ENCODE measurements at places on chromosomes 1 and 21.

DNA sequence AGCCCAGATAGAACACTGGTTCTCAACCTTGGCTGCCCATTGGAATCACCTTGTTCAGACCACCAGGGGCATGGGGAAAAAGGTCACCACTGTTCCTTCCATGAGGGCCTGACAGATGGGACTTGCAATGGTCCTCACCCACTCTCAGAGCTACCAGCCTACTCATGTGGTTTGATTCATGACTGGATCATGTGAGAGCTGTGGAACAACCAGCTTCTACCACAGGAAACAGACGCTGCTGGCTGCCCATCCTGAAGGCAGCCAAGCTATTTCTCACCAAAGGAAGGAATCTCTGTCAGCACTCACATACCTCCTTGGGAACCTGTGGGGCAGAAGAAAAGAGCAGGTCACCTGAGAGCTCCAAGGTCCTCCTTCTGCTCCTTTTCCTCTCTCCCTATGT, 53.6 kb downstream of the CAPN8 start:
- DNase-seq: no peak
- H3K27me3 ChIP-seq: no peaks in the 10 kb centered on the region
- no peaks in the 10 kb centered on the region for H3K4me1 ChIP-seq
- H3K4me3 ChIP-seq: no peak overlapping the region
- no peaks in the 10 kb centered on the region for H3K36me3 ChIP-seq

DNA sequence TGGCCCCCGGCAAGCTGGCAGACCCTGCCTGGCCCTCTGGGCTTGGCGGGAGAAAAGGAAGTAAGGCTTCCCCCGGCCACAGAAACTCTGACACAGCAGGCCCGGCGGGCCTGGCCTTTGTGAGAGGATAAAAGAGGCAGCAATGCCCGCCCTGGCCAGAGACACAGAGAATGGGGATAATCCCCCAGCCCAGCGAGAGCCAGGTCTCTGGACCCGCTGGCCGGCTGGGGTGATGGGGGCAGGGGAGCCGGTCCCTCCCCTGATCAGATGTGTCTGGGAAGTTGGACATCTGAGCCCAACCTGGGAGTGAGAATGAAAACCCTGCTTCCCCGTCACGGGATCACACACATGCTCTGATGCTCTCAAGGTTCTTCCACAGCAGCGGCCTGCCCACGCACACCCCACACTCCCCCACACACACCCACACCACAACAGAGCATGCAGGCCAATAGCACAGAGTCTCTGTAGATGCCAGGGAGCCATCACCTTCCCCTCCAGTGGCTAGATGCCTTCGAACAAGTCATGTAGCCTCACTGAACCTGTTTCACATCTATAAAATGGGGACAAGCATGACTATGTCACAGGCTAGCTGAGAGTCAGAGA, 4.2 kb downstream of the RSPO1 start:
- peaks cover 54% of the 10 kb centered on the region for H3K27me3 ChIP-seq
- DNase-seq: no peak
- no peak overlapping the region for H3K27ac ChIP-seq
- H3K36me3 ChIP-seq: no peaks in the 10 kb centered on the region

GRCh38 chr1:33898406-33898805, 34.5 kb downstream of the HMGB4 start:
- H3K27ac ChIP-seq: no peak overlapping the region
- no peak overlapping the region for H3K4me3 ChIP-seq
- no peaks in the 10 kb centered on the region for H3K27me3 ChIP-seq
- no peaks in the 10 kb centered on the region for H3K4me1 ChIP-seq
- DNase-seq: no peak

DNA sequence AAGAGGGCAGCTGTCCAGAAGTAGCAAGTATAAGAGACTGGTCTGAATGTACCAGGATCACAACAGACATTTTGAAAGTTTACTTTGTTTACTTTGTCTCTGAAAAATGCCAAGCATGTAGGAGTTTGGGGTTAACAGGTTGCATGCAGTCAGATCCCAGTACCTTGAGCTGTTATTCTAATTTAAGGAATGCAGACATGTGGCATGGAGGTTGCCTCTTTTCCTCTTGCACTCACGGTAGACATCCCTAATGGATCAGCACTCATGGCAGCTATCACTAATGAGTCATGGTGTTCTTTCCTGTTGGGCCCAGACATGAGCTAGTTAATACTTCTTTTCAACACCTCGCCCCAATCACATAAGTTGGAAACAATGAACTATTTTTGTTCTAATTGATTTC, 67.3 kb downstream of the GADD45A start:
- H3K36me3 ChIP-seq: no peaks in the 10 kb centered on the region
- no peaks in the 10 kb centered on the region for H3K27me3 ChIP-seq
- no peak for DNase-seq
- H3K4me3 ChIP-seq: no peak overlapping the region
- no peak overlapping the region for H3K27ac ChIP-seq

DNA sequence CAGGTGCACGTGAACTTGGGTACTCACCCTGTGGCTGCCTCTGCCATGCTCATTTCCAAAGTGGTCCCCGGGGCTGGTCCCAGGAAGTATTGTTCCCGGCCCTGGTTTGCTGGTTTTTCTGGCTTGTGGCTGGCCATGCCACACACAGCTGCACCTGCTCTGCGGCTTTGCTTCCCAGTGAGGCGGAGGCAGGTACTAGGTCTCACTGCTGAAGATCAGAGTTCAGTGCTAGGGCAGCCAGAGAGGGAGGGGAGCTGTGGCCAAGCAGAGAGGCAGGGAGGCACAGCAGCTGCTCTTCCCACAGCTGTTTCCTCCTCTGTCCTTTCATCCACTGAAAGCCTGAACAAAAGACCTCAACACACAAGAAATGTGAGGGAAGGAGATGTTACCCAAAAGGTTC, 30.5 kb downstream of the ENO1 start:
- no peak overlapping the region for H3K4me3 ChIP-seq
- H3K27ac ChIP-seq: no peak overlapping the region
- H3K4me1 ChIP-seq: no peaks in the 10 kb centered on the region

- no peaks in the 10 kb centered on the region for H3K36me3 ChIP-seq
- no peaks in the 10 kb centered on the region for H3K27me3 ChIP-seq
- no peak overlapping the region for H3K27ac ChIP-seq
These were observed 17.2 kb upstream of the FOXO6 start for GRCh38 chr1:41343790-41344699.

- no peaks in the 10 kb centered on the region for H3K36me3 ChIP-seq
- H3K27ac ChIP-seq: no peak overlapping the region
- no peaks in the 10 kb centered on the region for H3K27me3 ChIP-seq
These were observed 129.2 kb downstream of the PTPN14 start for GRCh38 chr1:214422137-214422671.

GRCh38 chr1:79430437-79430836, 423.9 kb upstream of the ADGRL4 start:
- no peaks in the 10 kb centered on the region for H3K4me1 ChIP-seq
- H3K36me3 ChIP-seq: no peaks in the 10 kb centered on the region
- DNase-seq: no peak
- no peak overlapping the region for H3K4me3 ChIP-seq
- H3K27me3 ChIP-seq: no peaks in the 10 kb centered on the region

DNA sequence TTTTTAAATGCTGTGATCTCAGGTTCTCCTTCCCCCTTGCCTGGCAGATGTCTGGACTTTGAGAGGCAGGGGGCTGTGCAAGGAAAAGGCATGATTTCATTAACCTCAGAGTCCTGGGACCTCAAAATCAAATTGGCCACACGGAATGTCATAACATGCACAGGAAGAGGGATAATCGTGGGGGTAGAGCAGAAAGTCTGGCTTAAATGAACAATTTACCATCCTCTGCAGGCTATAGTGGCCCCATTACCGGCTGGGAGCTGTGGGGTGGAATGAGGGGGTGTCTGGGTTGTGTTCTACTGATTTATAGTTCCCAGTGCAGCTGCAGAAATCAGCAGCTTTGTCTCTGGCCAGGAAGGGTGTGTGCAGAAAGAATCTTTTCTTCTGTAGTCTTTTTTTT, 10.8 kb downstream of the OPRD1 start:
- no peaks in the 10 kb centered on the region for H3K27me3 ChIP-seq
- H3K4me1 ChIP-seq: no peaks in the 10 kb centered on the region
- no peak for DNase-seq

GRCh38 chr1:117370071-117370470, 2.8 kb downstream of the MAN1A2 start:
- peak overlapping the region; percentile 83 for H3K4me3 ChIP-seq
- H3K27me3 ChIP-seq: no peaks in the 10 kb centered on the region
- H3K27ac ChIP-seq: no peak overlapping the region
- H3K36me3 ChIP-seq: no peaks in the 10 kb centered on the region
- DNase-seq: no peak
- peaks cover 9% of the 10 kb centered on the region for H3K4me1 ChIP-seq

GRCh38 chr21:36437745-36438128, 42.2 kb downstream of the CLDN14 start:
- no peaks in the 10 kb centered on the region for H3K36me3 ChIP-seq
- no peak overlapping the region for H3K27ac ChIP-seq
- DNase-seq: no peak
- H3K4me1 ChIP-seq: no peaks in the 10 kb centered on the region

DNA sequence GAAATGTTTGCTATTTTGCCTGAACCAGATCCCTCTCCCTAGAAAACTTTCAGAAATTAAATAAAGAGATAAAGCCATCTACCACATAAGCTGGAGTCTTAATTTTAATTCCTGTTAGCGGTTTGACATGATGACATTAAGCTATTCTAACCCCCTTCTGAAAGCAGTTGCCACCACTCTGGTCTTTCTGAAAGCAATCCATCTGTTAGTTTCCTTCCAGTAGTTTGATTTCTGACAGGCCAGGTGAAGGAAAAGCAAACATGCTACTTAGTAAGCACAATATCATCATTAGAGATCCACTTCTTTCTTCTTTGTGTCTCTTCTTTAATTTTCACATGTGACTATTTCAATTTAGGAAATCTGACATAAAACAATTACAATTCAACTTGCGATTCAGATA, 39.9 kb downstream of the RGL1 start:
- H3K27ac ChIP-seq: no peak overlapping the region
- no peaks in the 10 kb centered on the region for H3K27me3 ChIP-seq

DNA sequence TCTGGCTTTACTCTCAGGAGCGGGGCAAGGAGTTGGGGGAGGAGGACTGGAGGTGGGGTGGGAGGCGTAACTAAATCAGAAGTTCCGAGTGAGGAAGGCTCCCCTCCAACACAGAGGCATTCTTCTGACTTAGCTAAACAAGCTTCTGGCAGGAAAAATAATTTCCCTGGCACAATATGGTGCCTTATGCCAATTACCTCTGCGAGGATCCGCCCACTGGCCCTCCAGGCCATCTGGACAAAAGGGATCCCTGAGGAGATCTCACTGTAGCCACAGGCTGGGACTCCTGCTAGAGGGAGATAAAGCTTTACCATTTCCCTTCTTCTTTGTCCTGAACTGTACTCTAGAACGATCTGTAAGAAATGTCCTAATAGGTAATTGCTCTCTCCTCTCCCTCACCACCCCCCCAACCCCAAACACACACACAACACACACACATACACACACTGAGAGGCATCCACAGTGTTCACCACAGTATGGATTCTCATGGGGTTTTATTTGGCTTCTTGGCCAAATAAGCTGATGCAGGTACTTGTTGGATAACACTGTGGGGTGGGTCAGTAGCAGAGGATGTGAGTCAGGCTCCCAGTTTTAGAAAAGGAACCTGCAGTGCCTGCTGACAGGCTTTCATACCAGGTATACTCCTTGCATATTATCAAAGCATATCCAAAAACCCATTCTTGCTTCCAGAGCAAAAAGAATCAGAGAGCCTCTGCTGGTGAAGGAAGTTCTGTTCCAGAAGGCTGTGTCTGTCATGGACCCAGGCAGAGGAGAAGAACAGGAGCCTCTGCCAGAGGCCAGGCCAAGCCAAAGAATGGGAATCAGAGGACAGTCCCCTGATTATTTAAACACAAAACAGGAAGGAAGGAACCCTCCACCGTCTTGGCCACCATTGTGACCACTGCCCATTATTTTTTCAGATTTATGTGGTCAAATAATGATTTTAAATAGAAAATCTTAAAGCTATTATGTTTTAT, 169.1 kb downstream of the C1orf21 start:
- no peak overlapping the region for H3K4me3 ChIP-seq
- no peaks in the 10 kb centered on the region for H3K4me1 ChIP-seq
- DNase-seq: no peak
- no peak overlapping the region for H3K27ac ChIP-seq

GRCh38 chr1:25447547-25447946, 16.9 kb downstream of the MACO1 start:
- no peak overlapping the region for H3K4me3 ChIP-seq
- H3K27me3 ChIP-seq: no peaks in the 10 kb centered on the region
- peaks cover 3% of the 10 kb centered on the region for H3K36me3 ChIP-seq

GRCh38 chr1:170009551-170009950, 64.9 kb downstream of the KIFAP3 start:
- no peak overlapping the region for H3K27ac ChIP-seq
- H3K36me3 ChIP-seq: no peaks in the 10 kb centered on the region
- DNase-seq: no peak
- H3K27me3 ChIP-seq: no peaks in the 10 kb centered on the region

- H3K4me3 ChIP-seq: no peak overlapping the region
- no peak overlapping the region for H3K27ac ChIP-seq
- DNase-seq: no peak
- no peaks in the 10 kb centered on the region for H3K36me3 ChIP-seq
- no peaks in the 10 kb centered on the region for H3K27me3 ChIP-seq
These were observed 72.1 kb downstream of the UCK2 start for GRCh38 chr1:165899461-165899941.

DNA sequence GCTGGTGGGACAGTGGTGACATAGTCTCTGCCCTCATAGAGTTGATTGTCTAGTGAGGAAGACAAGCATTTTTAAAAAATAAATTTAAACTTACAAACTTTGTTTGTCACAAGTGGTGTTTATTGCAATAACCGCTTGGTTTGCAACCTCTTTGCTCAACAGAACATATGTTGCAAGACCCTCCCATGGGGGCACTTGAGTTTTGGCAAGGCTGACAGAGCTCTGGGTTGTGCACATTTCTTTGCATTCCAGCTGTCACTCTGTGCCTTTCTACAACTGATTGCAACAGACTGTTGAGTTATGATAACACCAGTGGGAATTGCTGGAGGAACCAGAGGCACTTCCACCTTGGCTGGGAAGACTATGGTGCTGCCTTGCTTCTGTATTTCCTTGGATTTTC, 58.4 kb downstream of the LAMC2 start:
- no peaks in the 10 kb centered on the region for H3K36me3 ChIP-seq
- no peak overlapping the region for H3K4me3 ChIP-seq
- DNase-seq: no peak
- H3K4me1 ChIP-seq: no peaks in the 10 kb centered on the region
- no peaks in the 10 kb centered on the region for H3K27me3 ChIP-seq

GRCh38 chr21:41048145-41048544, 119.8 kb upstream of the BACE2 start:
- H3K4me1 ChIP-seq: no peaks in the 10 kb centered on the region
- no peaks in the 10 kb centered on the region for H3K36me3 ChIP-seq
- no peak overlapping the region for H3K4me3 ChIP-seq
- H3K27ac ChIP-seq: no peak overlapping the region
- DNase-seq: no peak

DNA sequence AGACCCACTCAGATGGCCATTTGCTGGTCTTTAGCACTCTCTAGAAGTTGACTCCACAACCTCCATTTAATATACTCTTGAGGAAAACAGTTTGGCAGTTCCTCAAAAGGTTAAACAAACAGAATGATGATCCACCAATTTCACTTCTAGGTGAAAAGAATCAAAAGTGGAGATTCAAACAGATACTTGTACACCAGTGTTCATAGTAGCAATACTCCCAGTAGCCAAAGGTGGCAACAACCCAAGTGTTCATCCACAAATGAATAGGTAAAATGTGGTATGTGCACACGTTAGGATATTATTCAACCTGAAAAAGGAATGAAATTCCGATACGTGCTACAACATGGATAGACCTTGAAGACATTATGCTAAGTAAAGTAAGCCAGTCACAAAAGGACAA, 6.3 kb downstream of the PRCC start:
- no peak overlapping the region for H3K4me3 ChIP-seq
- peaks cover 20% of the 10 kb centered on the region for H3K4me1 ChIP-seq
- H3K27me3 ChIP-seq: no peaks in the 10 kb centered on the region
- DNase-seq: no peak
- no peak overlapping the region for H3K27ac ChIP-seq
